ENCODE measurements at places on chromosomes 3 and 15.

DNA sequence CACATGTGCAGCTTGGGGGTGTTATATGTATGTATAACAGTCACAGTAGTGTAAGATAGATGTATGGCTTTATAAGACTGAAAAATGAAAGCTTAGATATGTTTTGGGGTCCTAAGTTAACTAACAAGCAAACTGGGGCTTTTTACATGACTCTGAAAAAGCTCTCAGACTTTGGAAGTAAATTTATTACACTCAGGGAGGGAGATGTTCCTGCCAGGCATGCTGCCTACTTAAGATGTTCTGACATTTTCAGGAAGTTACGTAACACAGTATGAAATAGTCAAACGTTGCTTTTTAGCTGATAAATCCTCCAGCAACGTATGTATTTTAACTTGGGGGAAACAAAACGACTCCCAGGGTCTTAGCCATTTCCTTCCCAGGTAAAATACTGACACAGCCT lies 1.7 kb upstream of the IFT57 start:
- DNase-seq: no peak

- no peak for DNase-seq
Observed at GRCh38 chr15:31004220-31004733, 12.8 kb upstream of the MTMR10 start.

DNA sequence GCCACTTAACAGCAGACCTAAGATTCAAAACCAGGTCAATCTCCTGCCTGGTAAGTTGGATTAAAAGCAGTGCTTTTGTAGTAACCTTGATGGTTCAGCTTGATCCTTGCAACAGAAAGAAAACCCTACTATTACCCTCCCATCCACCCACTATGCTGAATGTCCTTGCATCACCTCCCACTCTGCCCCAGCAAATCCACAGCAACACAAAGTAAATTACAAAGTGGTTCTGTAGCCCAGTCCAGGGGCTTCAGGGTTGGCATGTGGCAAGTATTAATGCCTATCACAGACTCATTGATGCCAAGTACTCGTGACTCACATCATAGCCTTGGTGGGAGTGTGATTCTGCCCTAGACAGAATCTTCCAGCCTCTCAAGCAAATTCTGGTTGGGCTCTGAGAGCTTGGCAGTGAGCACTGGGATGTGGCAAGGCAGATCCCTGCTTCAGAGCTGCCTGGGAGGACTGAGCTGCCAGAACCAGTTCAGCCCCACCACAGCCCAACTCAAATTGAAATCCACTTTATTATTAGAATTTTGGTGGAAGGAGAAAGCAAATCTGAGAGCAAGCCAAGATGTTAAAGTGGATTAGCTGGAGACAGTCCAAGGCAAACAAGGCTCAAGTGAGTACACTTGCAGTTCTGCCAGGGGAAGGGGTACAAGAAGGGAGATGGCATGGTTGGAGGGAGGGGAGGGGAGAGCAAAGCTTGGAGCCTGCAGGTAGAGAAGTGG lies 225.8 kb upstream of the UMPS start:
- DNase-seq: no peak

DNA sequence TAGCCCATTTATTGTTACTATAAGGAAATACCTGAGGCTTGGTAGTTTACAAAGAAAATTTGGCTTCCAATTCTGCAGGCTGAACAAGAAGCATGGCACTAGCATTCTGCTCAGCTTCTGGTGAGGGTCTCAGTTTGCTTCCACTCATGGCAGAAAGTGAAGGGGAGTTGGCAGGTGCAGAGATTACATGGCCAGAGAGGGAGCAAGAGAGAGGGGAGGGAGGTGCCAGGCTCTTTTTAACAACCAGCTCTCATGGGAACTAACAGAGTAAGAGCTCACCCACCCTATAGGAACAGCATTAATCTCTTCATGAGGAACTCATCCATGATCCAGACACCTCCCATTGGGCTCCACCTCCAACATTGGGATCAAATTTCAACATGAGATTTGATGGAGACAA lies 437.9 kb downstream of the CHL1 start:
- no peak for DNase-seq

DNA sequence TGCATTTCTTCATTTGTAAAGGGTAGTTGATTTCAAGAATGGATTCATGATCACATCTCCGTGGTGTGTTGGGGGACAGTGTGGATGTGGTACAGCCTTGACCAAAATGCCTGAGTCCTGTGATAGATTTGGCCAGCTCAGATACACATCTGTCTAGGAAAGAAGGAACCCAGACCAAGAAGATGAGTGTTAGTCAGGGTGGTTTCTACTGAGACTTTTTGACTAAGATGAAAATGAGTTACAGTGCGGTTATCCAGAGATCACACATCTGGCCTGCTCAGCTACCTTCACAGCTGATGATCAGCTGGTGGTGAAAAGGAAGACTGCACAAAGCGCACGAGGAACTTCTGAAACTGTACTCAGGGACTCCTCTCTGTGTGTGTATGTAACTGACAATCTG lies 68.0 kb downstream of the FNDC3B start:
- peak; percentile 63 for DNase-seq

- no peak for DNase-seq
Observed at GRCh38 chr15:69972436-69972835, 125.3 kb downstream of the TLE3 start.

GRCh38 chr15:92166029-92166428 lies 227.7 kb upstream of the ST8SIA2 start:
- DNase-seq: no peak

- no peak for DNase-seq
Observed at GRCh38 chr15:101805605-101806345, 2.5 kb downstream of the OR4F6 start.

- DNase-seq: no peak
Observed at GRCh38 chr3:24020036-24020691, 75.1 kb downstream of the NR1D2 start.

DNA sequence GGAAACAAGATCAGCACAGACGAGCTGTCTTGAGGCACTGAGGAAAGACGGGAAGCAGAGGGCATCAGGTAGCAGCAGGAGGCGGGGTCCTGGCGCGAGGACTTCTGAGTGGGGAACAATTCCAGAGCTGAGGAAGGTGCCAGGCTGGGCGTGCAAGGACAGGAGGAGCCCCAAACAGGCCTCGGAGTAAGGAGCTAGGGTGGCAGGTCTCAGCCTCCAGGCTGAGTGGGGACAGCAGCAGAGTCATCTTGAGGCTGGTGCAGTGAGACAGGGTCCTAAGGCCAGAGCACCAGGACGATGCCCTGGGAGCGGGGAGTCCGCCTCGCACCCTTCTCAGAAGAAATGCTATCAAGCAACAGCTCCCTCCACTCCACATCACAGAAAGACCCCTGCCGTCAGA lies 78.4 kb downstream of the PCSK6 start:
- DNase-seq: no peak

DNA sequence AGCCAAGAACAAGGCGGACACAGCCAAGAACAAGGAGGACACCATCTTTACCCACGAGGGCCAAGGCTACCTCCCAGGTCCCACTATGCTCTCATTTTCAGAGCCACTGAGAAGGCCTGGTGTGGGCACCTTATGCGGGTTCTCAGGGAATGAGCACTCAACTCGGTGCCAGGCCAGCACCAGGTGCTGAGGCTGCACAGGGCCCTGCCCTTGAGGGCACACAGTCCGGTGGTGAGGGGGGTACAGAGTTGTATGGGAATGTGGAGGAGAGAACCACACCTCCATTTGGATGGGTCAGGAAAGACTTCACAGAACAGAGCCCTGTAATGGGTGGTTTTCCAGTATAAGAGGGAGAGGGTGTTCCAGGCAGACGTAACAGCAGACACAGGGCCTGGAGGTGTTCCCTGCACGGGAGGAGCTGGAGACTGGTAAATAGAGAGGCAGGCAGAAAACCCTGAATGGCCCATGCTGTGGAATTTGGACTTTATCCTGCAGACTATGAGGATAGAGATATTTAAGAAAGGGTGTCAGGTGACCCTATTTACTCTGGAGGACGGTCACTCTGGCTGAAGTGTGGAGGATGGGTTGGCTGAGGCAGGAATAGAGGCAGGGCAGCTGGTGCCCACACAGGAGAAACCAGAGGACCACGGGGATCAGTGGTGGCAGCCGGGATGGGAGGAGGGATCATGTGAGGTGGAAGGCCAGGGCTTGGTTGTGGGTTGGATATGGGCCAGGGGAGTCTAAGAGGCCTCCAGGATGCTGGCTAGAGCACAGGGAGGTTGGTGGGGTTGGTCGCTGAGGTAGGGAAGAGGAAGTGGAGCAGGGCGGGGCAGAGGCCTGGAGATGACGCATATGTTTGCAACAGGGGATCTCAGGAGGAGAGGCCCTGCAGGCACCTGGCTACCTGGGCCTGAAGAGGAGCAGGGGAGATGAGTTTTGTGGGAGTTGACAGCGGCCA lies 34.6 kb downstream of the CRABP1 start:
- DNase-seq: no peak

DNA sequence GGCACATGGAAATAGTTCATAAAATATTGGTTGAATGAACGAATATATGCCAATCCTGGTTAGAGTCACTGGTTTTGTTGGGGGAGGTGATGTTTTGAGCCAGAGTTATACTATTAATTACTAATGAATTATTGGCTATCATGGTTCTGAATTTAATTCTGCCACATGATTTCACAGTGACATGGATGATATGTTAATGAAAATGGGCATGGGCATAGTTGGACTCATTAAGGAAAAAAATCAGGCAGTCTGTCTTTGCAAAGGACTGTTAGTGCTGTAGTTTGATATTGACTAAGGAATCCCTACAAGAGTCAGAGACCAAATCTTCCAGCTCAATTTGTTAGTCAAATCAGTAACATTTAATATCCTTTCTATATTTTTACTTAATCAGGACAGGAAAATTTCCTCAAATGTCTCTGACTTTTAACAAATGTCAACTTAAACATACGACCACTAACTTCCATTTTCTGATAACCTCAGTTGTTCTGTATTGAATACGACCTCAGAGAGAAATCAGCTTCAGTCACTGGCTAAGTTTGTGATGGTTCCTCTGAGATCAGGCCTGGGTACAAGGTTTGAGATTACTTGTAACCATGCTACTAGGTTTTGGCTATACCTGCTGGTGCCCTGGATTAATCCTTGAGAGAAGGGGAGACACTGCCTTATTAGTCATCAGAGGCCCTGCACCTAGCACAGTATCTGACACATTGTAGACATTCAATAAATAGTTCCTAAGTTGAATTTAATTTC lies 13.3 kb downstream of the NFKBIZ start:
- DNase-seq: no peak

- DNase-seq: no peak
Observed at GRCh38 chr15:31390777-31391486, 64.3 kb downstream of the KLF13 start.

- DNase-seq: no peak
Observed at GRCh38 chr3:77799278-77799677, 759.4 kb downstream of the ROBO2 start.

- DNase-seq: no peak
Observed at GRCh38 chr3:129973853-129974563, 512 bp upstream of the TRH start.

GRCh38 chr15:70415398-70415797 lies 317.7 kb upstream of the TLE3 start:
- no peak for DNase-seq

DNA sequence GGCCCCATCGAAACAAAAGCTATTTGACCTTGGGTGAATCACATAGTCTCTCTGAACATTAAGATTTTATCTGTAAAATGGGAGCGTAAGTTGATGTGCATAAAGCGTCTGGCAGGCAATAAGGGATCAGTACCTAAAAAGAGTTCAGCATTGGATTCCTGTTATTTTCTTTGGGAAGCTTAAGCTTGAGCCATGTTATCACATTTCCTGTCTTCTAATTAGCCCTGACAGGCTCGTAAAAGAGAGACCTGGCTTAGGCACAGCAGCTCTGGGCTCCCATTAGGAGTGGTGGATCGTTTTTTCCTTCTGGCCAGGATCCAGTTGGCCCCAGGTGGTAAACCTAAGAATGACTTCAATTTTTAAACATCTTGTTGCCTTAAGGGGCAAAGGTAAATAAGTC lies 26.0 kb upstream of the CA12 start:
- DNase-seq: no peak

DNA sequence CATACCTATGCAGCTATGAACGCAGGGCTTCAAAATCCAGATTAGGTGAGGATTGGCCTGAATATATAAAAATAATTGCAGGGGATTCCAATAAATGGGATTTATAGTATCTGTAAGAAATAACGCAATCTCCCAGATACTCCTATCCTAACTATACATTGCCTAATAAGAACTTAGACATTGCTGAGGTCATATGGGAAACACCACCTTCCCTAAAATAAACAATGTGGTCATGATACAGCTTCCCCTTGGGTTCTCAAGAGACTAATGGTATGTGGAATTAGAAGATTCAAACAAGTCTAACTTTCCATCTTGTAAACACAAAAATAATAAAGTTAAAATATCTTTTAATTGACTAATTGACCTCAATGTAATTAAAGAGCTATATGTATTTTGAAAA lies 28.2 kb downstream of the UBE3A start:
- no peak for DNase-seq

DNA sequence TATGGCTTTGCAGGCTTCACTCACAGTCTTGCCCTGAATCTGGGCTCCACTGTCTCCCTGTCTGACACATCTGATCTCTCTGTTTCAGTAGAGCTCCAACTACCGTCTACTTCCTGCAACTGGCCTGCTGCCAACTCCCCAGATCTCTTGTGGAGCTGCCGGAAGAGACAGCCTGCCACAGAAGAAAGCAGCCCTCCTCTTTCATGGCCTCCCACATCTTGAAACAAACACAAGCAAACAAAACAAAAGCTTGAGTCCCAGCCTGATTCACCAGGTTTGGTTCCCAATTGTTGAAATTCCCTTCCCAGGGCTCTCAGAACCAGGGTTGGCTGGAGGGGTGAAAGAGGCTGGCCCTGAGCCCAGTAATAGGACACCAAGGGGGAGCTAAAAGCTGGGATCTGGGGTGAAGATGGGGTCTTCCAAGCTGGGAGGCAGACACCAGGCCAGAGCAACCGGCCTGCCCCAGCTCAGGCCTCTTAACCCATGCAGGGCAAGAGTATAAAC lies 55.3 kb upstream of the CA12 start:
- peak; percentile 64 for DNase-seq

GRCh38 chr3:33975463-33975862 lies 177.0 kb downstream of the PDCD6IP start:
- DNase-seq: no peak

DNA sequence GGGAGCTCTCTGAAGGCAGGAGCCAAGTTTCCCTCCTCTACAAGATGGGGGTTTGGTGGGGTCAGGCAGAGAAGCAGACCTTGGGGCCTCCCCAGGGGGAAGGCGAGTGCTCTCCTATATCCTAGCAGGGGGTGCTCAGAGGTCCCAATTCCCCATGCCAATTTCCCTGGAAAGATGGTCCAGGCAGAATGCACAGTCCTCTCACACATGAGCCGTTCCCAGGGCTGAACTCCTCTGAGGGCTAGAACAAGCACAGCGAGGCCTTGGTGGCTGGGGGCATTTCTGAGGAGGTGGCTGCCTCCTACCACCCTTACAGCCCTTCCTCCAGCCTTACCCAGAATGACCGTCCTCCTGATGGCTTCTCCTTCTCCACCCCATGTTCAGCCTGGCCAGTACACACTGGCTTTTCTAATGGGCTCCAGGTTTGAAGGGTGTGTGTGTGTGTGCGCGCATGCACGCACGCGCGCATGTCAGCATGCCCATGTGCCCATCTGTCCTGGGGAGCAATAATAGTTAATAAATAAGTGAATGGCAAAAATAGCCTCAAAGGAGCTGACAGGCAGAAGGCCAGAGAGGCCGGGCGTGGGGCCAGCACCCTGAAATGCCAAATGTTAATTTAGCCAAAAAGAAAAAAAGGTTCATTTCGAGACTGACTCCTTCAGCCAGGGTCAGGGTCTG lies 24.4 kb downstream of the ADCY5 start:
- no peak for DNase-seq

Data from activated naive CD4-positive, alpha-beta T cell treated with Interleukin-2 at 50 U/mL for 16 hours (primary cell).